Thymus (tissue), 14 donors: ENCODE measurements at places on chromosomes 3 and 15.

- no peak for DNase-seq
These were observed 532.8 kb downstream of the FOXP1 start for GRCh38 chr3:71050538-71051258.

DNA sequence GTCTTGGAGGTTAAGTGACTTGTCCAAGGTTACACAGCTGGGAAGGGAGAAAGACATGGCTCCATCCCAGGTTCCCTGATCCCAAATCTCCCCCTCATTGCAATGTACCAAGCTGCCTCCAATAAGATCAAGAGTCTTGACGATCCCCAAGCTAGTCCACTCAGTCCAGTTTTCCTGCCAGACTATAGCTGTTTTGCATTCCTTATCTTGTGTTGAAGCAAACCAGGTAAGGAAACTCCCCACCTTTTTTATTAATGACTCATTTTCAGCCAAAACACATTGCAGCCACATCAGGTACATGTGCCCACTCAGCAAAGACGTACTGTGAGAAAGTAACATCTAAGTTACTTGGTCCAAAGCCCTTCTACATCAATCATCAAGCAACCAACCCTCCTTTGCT lies 41.9 kb downstream of the LIPC start:
- DNase-seq, result no peak

DNA sequence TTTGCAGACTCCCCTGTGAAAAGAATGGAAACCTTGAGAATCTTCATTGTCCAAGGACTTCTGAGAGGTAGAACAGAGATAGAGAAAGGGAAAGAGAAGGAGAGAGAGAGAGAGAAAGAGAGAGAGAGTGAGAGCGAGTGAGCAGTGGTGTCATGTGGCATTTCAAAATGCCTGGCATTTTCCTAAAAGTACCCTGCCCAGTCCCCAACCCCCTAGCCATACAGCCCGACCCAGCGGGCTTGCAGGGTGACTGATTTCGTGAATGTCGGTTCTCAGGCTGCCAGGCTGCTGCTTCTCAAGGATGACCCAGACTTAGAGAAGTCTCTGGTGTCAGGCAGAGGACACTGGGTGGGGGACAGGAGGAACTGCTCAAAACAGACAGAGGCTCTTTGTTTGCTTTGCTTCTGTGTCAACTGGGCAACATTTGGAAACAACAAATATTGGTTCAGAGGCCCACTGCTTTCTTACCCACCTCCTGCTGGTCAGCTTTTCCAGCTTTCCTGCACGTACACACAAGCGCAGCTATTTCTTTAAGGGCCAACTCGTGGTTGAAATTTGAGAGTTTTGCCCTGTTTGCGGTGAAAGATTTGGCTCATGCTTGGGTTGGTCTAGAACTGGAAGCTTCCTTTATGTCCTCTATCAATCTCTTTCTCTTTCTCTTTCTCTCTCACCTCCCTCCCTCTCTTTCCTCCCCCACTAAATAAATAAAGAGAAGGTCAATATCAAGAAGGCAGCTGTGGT lies 3.7 kb upstream of the TF start:
- no peak for DNase-seq

GRCh38 chr3:95459706-95460105 lies 1354.7 kb upstream of the EPHA6 start:
- DNase-seq, result no peak

- DNase-seq, result no peak
These were observed 39.3 kb downstream of the CDCP1 start for GRCh38 chr3:45106874-45107273.

DNA sequence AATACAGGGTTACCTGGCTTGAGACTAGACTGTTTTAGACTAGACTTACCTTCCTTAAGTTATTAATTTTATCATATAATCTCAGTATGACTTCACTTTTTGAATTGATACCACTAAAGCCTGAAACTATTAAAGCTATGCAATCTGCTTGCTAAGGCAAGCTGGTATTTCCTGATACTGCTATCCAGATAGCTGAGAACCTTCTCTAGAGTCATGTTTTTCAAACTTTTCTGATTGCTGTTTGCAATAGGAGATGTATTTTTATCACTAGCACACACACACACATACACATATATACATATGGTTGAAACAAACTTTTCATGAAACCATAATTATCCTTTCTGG lies 9.3 kb upstream of the MAGI1 start:
- DNase-seq, result no peak
